Activated CD4-positive, alpha-beta T cell treated with anti-CD3 and anti-CD28 coated beads for 4 hours (primary cell): ENCODE measurements at places on chromosomes 7 and 10.
A peak's percentile ranks its signal among the peaks of the same experiment; 100 is the strongest.

GRCh38 chr10:23755556-23755955, 316.7 kb downstream of the OTUD1 start:
- no peak for DNase-seq

DNA sequence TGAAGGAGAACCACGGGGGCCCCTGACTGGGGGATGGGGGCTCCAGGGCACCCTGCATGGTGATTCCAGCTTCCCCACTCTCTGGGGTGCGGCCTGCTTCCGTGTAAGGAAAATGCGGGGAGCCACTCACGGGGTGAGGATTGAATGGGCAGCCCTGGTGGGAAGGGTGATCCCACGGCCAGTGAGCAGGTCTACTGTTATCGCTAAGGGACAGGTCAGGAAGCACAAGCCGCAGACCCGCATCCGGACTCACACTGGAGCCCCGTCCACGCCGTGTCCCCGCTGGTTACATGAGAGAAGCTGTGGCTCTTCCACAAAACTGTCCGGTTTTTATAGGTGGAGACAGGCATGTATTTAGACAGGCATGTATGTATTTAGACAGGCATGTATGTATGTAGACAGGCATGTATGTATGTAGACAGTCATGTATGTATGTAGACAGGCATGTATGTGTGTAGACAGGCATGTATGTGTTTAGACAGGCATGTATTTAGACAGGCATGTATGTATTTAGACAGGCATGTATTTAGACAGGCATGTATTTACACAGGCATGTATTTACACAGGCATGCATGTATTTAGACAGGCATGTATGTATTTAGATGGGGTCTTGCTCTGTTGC, 5.7 kb downstream of the PSMG3 start:
- DNase-seq, result no peak

GRCh38 chr7:80393786-80394185, 118.1 kb downstream of the GNAT3 start:
- no peak for DNase-seq

- DNase-seq, result no peak
These were observed 195.0 kb downstream of the GPR37 start for GRCh38 chr7:124570558-124570957.

- peak; percentile 60 for DNase-seq
These were observed 128.5 kb downstream of the MAD1L1 start for GRCh38 chr7:2104107-2104710.

- no peak for DNase-seq
These were observed 913 bp upstream of the NPC1L1 start for GRCh38 chr7:44541876-44542610.

- no peak for DNase-seq
These were observed 71.0 kb upstream of the GTF2I start for GRCh38 chr7:74586258-74587175.

DNA sequence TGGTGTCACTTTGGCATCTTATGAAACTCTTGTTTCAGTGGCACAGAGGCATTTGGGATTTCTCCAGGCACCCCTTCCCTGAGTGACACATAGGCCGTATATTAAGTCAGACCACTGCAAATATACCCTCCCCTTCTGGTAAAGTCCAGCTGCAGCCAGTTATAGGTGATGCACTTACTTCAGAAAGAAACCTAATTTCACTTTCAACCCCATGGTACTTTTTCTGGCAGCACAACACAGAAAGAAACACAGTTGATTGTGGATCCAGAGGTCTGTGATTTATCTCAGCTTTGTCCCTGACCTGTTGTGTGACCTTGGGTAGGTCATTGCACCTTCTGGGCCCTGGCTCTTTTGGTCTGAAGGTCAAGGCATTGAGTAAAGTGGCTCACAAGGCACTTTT, 173.2 kb downstream of the BUB3 start:
- no peak for DNase-seq

- no peak for DNase-seq
These were observed 37.9 kb downstream of the PALS2 start for GRCh38 chr7:24611130-24611529.

GRCh38 chr10:106836933-106837663, 327.4 kb downstream of the SORCS1 start:
- no peak for DNase-seq

- DNase-seq, result no peak
These were observed 441.1 kb downstream of the POM121L12 start for GRCh38 chr7:53476566-53476965.

- DNase-seq, result no peak
These were observed 15.7 kb downstream of the TMEM106B start for GRCh38 chr7:12226756-12227155.

DNA sequence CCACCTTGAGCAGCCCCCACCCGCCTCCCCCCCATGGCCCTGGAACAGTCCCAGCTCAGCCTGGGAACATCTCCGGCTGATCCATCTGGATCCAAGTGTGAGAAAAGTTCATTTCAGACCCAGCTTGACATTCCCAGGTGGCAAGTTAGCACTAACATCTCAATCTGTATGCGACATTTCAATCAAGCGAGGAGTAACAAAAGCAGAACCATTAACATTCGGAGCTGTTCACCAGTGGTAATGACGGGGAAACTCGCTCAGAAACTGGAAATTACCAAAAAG, 65.4 kb downstream of the PAX2 start:
- DNase-seq, result no peak

- no peak for DNase-seq
These were observed 13.1 kb downstream of the ADGRA1 start for GRCh38 chr10:133100706-133101415.

- no peak for DNase-seq
These were observed 37.9 kb downstream of the GRK5 start for GRCh38 chr10:119245272-119245671.

GRCh38 chr7:334618-335357, 44.8 kb downstream of the FOXL3 start:
- no peak for DNase-seq

- no peak for DNase-seq
These were observed 39.4 kb downstream of the FRMD4A start for GRCh38 chr10:14291296-14291695.
